ENCODE measurements at places on chromosomes 16 and 17.

- DNase-seq: no peak
Observed at GRCh38 chr17:66762276-66762675, 72.6 kb upstream of the CACNG5 start.

DNA sequence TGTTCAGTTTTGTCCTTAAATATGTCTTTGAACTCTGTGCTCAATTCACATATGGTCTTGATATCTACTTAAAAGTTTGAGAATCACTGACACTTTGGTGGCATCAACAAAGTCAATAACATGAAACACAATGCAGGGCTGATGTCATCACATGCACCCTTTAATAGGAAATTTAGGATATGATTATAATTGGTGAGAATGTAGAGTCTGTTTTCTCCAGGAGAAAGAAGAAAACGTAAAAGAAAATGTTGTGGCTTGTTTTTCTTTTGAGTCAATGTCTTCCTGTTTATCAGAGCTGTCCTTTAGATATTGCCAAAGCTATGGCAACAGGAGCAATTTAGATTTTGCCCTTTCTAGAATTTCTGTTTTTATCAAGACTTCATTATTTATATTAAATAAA, 396.9 kb downstream of the CDH13 start:
- no peak for DNase-seq

DNA sequence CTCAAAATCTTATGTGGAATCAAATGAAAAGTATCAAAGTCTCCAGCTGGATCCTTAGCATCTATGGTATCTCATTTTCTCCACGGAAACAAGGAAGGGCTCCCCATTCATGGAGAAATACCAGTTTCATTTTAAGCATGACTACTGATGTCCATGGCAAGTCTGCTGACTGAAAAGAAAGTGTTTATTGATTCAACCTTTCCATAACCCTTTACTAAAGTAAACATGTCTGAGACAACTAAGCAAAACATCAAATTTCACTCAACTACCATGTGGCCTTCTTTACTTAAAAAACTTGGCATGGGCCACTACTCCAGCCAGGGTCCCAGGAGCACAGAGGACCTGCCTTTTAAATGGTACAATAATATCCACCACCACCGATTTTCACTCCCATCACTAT, 928.0 kb upstream of the SOX9 start:
- DNase-seq: no peak

DNA sequence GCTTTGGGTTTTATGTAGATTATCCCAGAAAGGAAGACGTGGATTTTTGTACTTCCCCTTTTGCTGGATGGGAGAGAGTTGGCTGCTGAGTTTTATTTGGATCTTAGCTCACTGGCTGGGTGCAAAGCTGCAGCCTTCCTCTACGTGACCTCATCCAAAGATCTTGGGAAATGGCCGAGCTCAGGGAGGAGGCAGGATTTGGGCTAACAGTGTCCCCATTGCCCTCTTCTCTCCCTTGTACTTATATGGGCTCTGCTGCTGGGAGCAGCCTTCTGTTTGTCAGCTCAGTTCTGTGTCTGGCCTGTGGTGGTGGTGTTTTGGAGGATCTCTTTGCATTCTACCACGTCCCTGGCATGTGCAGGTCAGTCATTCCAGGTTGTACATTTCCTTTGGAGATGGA, 2.0 kb downstream of the AOC3 start:
- DNase-seq: no peak

GRCh38 chr16:86991679-86992078, 325.5 kb downstream of the C16orf95 start:
- DNase-seq: no peak

DNA sequence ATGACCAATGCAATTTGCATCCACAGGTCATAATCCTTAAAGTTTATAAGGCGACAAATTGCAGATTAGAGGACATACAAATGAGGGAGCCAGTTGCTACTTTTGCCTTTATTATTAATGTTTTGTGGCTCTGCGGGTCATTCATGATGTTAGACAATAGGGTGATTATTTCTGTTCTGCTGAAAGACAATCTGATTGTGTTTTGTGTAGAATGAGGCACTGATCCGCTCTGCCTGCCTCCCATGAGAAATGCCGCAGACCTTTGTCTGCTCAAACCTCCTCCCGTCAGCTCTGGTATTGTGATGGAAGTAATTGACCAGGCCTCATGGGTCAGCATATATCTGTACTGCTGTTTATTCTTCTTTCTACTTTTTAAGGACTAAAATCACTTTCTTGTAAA, 224.9 kb downstream of the PRKCA start:
- DNase-seq: no peak

DNA sequence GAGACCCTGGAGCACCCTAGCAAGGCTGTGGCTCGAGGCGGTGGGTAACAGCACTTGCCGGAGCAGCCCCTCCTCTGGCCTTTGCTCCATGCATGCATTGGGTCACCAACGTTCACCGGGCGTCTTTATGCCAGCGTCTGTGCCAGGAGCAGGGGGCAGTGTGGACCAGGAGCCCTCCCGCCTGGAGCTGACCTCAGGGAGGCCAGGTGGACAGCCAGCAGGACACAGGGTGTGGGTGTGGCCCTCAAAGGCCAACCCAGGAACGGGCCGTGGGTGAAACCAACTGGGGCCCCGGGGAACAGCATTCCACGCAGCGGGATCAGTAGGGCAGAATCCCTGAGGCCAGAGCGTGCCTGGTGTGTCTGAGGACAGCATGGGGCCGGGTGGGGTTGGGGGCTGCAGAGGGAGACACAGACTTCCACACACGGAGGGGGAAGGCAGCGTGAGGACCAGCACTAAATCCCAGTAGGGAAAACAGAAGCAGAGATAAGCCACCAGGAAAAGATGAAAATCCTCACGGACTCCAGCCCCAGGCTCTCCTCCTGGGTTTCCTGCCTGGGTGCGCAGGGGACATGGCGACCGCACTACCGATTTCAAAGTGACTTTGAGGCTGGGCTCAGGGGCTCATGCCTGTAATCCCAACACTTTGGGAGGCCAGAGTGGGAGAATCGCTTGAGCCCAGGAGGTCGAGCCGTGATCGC, 2.9 kb upstream of the CD7 start:
- DNase-seq: no peak

GRCh38 chr16:83185902-83186301, 559.1 kb downstream of the CDH13 start:
- DNase-seq: no peak

- DNase-seq: no peak
Observed at GRCh38 chr16:6725634-6726331, 606.9 kb upstream of the RBFOX1 start.

- no peak for DNase-seq
Observed at GRCh38 chr17:60392845-60393702, 1.1 kb upstream of the USP32 start.

GRCh38 chr16:2467528-2468232, 3.4 kb upstream of the NTN3 start:
- no peak for DNase-seq

- DNase-seq: no peak
Observed at GRCh38 chr16:10935226-10935915, 6.9 kb downstream of the DEXI start.

DNA sequence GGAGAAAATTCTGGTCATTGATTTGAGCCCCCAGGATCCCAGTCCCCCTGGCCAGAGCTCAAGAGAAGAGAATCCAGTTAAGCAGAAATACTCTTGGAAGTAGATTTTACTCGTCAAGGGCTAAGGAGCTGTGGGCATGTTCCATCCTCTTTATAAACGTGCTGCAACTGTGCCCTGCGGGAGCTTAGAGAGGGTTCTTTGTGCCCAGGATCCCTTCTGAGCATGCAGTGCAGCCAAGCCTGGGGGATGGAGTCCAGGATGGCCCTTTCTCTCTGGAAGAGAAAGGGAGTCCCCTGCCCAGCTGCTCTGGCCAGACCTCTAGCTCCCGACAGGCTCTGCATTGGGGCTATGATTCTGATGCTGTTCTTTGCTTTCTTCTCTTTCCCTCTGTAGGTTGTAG, 9.5 kb upstream of the LGALS9 start:
- DNase-seq: no peak

DNA sequence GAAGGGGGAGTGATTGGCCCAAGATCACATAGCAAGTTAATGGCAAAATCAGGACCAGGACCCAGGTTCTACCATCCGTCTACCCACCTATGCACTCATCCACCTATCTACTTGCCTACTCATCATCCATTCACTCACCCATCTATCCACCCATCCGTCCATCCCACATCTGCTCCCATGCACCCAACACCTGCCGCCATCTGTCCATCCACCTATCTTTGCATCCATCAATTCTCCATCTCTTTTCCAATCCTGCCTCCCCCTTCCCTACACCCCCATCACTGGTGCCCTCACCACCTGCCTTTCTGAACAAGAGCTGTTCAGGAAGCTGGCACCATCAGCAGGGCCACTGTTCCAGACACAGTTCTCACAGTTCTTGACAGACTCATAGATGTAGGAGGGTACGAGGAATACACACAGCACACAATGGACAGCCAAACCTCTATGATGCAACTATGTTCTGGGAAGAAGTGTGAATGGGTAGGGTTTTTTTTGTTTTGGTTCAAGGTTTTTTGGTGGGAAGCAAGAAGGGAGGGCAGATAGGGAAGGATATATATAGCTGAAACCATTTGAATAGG, 4.5 kb downstream of the SAMD14 start:
- no peak for DNase-seq

DNA sequence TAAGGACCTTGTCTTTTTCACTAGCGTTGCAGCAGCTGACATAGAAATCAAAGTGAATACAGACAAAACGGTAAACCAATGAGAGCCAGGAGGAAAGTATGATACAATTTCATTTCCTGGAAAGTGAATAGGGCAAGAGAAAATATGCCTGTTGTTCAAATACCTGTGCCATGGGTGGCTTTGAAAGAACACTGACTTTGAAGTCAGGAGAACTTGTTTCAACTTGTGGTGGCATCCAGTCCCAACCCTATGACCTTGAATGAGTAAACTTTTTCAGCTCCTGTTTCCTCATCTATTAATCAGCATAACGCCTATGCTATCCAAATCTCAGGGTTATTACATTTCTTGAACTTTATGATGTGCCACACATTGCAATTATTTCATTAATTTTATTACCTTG, 173.7 kb upstream of the HS3ST3A1 start:
- no peak for DNase-seq

DNA sequence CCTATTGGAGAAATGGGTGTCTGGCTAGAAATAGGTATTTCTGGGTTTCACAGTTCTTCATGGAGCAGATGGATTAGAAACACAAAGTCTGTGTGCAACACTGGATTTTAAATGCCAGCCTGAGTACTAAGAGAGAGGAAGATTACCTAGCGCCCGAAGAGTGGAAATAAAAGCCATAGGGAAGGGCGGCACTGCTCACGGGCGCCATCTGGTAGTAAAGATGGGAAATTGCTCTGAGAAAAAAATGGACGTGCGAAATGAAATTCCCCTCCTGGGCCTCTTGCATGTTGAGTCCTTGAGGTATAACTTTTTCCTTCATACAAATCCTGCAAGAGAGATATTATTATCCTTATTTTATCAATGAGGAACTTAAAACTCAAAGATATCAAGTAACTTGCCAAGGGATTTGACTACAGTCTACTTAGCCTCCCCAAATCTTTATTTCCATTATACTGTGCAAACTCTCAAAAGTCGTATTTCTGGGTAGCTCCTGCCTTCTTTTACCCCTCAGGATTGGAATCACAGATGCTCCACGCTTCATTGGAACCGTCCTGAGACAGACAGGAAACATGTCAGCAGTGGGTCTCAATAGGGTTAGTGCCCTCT, 72.8 kb downstream of the MMD start:
- DNase-seq: peak; percentile 5

GRCh38 chr16:84088695-84089395, 27.9 kb downstream of the MBTPS1 start:
- peak; percentile 7 for DNase-seq

GRCh38 chr16:13829697-13830299, 90.2 kb upstream of the ERCC4 start:
- no peak for DNase-seq

DNA sequence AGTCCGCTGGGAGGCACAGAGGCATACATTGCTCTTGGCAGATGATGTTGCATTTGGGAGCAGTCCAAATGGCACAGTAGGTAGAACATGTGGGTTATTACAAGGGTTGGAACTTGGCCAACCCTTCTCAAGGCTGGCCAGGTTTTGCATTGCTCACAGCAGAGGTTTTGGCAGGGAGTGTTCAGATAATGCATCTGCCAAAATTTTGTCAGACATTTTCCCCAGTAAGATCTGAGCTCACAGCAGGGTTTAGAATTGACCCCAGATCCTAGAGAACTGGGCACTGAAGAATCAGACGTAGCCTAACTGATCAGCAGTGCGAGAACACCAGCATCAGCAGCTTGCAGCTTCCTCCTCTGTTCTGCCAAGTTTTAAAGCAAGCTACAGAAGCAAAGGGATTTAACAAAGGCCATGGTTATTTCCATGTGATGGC, 468.8 kb upstream of the KIF2B start:
- no peak for DNase-seq

DNA sequence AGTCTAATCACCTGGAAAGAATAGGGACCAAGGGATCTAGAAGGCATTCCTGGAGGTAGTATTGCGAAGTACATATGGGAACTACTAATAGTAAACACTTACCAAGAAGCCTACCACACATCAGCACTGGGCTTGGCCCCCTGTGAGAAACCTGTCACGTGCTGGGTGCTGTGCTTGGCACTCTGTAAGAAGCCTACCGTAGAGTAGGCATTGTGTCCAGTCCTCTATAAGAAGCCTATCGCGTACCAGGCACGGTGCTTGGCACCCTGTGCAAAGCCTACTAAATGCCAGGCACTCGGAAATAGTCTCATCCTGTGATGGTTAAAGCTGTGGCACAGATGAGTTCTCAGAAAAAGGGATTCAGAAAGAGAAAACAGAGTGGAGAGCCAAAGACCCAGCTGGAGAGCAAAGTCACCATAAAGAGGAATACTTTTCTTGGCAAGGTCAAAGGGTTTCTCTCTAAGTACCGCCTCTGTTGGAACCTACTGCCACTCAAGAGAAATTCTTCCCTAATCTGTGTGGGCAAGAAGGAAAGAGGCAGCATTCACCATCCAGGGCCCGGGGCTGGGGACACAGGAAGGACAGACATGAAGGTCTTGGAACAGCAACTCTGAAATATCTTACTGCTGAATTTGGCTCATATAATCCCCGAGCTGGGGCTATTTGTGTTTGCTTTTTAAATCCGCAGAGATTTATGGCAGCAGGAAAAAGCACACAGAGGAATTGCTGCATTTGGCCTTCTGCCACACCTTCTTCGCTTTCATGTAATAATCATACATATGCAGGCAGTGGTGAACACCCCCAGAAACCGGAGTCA, 81.8 kb downstream of the VAT1L start:
- no peak for DNase-seq

All from stimulated activated CD8-positive, alpha-beta memory T cell treated with anti-CD3 and anti-CD28 coated beads, Interleukin-15, amount 100 ng/mL, for 1 hour (primary cell).